ENCODE measurements at places on chromosomes 5 and 9. TPM values are rescaled to one million over a fixed set of nuclear protein-coding genes. Genes with fewer than 3 reads are reported as not detected.

- H3K4me3 ChIP-seq, result no peak overlapping the region
- H3K4me1 ChIP-seq, result no peaks in the 10 kb centered on the region
- no peaks in the 10 kb centered on the region for H3K36me3 ChIP-seq
- no peaks in the 10 kb centered on the region for H3K27me3 ChIP-seq
- H3K27ac ChIP-seq, result no peak overlapping the region
Observed at GRCh38 chr5:156241266-156241665, 85.7 kb upstream of the SGCD start.

GRCh38 chr5:306011-306805 lies 15.3 kb upstream of the AHRR start:
- no peak overlapping the region for H3K27ac ChIP-seq
- H3K4me1 ChIP-seq, result no peaks in the 10 kb centered on the region
- no peak for DNase-seq
- H3K4me3 ChIP-seq, result no peak overlapping the region

NUDT12 gene
- 12.8 TPM for total RNA-seq

TNIP1 gene
- 91.8 TPM for total RNA-seq

ENG gene
- 21.5 TPM for total RNA-seq
